ENCODE measurements at places on chromosomes 16 and 17.
A peak's percentile ranks its signal among the peaks of the same experiment; 100 is the strongest.

DNA sequence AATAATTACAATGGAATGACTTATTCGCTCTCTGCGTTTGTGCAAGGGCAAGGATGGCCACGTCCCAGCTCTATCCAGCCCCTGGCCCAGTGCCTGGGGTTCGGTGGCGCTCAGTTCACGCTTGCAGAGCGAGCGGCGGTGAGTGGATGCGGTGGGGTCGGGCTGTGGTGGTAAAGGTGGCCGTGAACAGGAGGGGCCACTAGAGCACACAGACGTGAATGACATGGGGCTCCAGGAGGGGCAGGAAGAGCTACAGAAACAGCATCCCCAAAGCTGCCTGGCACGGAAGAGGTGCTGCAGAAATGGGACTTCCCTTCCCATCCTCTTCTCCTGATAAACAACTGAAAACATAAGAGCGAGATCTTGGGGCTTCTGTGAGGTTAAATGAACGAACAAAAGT is 28.4 kb downstream of the IRF8 start:
- DNase-seq, result no peak

DNA sequence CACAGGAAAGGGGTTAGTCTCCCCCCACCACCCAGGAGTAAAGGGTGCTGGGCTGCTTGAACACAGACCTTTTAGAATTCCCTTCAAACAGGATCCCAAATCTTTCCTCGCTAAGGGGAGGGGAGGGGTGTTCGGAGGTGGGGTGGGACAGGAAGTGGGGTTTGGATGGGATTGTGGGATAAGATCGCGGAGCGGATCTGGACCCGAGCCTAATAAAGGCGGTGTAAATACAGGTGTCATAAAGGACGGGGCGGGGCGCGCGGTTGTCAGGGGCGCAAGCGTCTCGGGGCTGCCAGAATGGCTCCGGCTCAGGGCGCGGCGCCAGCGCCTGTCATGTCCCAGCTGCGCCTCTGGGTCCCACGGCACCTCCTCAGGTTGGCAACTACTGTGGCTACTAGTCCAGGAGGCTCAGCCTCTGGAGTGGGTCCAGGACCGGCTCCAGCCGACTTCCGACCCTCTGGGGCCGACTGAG is 59.8 kb upstream of the FBXO47 start:
- DNase-seq, result no peak

- DNase-seq, result peak; percentile 65
These were observed 21.2 kb upstream of the MON1B start for GRCh38 chr16:77169650-77170236.

DNA sequence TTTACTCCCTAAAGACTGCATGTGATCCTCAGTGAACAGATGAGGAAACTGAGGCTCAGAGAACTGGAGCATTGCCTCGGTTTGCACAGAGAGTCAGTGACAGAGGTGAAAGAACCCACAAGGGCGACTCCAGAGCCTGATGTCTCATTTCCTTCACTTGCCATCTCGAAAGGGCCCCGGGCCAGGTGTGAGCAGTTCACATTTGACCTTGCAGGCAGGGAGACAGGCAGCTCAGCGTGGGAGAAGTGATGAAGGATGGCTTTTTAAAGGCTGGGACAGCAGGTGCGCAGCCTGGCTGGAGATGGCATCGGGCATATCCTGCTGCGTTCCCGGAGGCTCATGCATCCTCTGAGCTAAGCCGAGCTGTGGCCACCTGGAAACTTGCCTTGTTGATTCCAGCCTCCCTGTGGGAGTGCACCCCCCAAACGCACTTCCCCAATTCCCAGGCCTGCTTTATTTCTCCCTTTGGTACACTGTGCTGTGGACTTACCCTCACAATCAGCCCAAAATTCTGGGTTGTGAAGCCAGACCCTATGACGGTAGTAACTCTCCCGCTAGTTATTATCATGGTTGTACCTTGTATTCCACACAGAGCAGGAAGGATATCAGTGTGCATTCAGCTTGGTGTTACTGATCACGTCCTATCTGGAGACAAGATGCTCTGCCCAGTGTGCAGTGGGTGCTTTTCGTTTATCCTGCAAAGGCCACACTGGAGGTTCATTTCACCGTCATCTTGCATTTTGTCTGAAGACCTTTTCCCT is 753.2 kb upstream of the EEF2KMT start:
- no peak for DNase-seq

DNA sequence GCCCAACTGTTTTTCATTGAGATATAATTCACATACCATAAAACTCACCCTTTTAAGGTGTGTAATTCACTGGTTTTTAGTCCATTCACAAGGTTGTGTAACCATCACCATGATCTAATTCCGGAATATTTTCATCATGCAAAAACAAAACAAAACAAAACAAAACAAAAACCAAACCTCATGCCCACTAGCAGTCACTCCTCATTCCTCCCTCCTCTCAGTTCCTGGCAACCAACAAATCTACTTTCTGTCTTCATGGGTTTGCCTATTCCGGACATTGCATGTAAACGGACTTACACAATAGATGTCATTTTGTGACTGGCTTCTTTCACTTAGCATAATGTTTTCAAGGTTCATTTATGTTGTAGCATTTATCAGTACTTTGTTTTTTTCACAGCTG is 4.5 kb upstream of the NOD2 start:
- DNase-seq, result no peak

DNA sequence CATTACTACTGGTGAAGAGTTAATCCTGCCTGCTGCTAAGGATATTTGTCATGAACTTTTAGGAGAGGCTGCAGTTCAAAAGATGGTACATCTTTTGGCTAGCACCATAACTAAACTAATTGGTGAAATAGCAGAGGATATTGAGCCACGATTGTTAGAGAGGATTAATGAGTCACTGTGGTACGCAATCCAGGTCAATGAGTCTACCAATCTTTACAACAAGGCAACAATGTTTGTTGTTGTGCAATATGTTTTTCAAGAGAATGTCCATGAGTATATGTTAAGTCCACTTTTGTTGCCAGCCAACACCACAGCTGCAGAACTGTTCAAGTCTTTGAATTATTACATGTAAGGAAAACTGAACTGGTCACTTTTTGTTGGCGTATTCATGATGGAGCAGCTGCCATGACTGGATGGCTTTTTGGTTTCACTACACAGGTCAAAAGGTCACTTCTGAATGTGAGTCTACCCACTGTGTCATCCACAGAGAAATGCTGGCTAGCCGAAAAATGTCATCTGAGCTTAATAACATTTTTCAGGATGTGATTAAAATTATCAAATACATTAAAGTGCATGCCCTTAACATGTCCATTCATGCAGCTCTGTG is 402.6 kb upstream of the KIF2B start:
- no peak for DNase-seq

DNA sequence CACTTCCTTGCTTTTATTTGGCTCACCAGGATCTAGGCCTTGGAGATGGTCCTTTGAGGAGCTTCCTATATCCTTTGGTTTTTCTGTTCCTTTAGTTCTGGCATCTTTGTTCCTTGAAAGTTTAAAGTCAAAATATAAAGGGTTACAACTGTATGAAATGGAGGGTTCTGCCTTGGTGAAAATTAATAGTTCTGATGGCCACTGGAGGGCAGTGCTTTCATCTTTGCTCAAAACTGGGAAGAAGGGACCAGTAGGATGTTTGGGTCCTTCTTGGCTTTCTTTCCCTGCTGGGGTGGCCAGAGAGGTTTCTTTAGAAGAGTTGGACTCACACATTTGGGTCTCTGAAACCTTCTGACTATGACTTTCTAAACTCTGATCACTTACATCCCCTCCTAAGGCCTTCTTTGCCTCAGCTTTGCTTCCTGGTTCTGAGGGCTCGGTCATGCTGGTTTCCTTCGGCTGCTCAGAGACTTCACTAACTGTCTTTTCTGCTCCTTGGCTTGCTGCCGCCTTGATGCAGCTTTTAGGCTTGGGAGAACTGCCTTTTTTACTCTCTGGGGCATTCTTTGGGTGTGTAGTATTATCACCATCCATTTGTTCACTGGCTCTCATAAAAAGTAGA is 10.9 kb upstream of the ITGA2B start:
- no peak for DNase-seq

- DNase-seq, result peak; percentile 82
These were observed at the start of gene CEP112 for GRCh38 chr17:66191593-66192377. CEP112 (minus strand) TSS chr17:66192133.

DNA sequence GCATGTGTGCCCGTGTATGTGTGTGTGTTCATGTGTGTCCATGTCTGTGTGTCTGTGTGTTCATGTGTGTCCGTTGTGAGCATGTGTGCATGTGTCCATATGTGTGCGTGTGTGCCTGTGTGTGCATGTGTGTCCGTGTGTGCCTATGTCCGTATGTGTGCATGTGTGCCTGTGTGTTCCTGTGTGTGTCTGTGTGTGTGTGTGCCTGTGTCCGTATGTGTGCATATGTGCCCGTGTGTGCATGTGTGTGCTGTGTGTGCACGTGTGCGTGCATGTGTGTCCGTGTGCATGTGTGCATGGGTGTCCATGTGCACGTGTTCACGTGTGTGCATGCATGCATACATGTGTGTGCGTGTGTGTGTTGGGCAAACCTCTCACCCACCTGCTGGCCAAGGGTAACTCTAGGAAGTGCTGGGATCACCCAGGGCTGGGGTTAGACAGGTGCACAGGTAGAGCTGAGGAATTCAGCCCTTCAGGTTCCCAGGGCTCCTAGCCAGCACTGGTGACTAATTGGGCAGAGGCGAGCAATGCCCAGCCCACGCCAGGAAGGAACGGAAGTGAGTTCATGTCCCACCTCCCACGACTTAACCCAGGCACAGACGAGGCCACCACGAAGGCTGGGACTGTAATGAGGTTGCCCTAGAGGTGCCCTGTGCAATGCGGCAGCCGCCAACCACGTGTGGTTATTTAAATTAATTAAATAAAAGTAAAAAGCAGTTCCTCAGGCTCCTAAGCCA is 8.2 kb upstream of the CSNK1D start:
- peak; percentile 77 for DNase-seq

- no peak for DNase-seq
These were observed 215.3 kb downstream of the PMP22 start for GRCh38 chr17:15049795-15050160.

GRCh38 chr16:70529051-70529777 is 5.6 kb downstream of the SF3B3 start:
- no peak for DNase-seq

DNA sequence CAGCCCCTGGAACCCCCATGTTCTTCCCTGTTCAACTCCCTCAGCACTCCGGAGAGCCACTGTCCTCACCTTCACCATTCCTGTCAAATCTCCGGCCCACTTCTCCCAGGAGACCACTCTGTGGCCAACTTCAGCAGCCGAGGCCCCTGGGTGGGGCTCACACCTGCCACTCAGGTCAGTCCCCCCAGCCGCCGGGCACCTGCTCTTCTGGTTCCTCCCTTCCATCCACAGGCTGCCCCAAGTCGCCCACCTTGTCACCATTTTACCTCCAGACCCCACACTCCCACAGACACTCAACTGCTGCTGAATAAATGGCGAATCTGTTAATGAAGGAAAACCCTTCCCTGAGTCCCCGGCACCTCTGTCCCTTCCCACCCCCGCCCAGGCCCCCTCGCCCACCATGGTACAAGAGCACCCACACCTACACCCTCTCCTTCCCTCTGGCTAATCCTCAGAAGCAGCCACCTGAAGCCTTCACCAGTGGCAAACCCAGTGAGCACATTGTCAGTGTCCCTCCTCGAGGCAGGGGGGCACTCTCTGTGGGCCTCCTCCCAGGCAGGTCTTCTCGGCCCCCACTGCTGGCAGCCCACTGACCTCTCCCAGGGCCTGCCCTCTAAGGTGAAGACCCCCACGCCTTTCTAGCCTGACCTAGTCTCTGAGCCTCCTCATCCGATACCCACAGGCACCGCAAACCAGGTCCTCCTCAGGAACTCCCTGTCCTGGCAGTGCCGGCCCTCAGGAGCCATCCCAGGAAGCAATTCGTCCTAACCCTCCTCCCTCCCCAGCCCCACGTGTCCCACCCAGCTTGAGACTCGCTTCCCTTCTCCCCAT is 8.2 kb downstream of the CANT1 start:
- no peak for DNase-seq

DNA sequence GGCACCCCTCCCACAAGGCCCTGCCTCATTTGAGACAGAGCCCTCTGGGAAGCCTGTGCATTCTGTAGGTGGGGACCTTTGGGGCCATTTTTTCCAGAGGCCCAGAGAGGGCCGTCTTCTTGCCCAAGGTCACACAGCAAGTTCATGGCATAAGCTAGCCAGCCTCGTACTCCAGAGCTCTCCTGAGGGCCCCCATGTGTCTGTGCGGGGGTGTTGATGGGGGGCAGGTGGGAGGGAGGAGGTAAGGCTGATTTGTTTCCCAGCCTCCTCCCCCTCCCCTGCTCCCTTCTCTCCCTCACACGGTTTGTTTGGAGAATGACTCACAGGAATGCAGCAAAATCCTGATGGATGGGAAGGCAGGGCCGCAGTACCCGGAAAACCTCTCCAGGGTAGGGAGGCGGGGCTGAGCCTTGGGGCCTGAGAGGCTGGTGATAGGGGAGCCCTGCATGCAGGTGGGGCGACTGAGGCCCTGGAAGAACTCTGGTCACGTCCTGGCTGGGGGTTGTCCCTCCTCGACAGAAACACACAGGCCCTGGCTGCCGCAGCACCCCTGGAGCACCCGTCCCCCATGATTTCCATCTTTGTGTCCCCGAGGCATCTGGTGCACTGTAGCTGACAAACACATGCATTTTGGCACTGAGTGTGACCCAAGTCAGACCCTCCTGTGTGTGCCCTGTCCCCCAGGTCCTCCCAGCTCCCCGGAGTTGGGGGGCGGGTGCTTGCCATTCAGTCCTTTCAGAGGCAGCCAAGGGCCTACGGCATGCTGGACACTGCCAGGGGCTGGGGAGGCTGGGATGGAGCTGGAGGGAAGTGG is 29.7 kb downstream of the RAI1 start:
- DNase-seq, result no peak

DNA sequence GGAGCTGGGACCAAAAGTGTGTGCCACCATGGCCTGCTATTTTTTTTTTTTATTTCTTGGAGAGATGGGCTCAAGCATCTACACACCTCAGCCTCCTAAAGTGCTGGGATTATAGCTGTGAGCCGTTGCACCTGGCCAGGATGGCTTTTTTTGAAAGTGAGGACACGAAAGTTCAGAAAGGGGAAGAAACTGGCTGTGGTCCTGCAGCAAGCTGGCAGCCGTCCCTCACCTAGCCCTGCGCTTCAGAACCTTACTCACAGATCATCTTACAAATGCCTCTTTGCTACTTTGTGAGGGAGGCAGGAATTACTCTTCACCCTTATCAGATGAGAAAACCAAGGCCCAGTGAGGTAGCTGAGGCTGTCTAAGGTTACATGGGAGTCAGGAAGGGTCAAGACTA is 4.5 kb upstream of the PPY start:
- DNase-seq, result no peak

- no peak for DNase-seq
These were observed 1.0 kb downstream of the MED1 start for GRCh38 chr17:39450051-39450450.

- no peak for DNase-seq
These were observed 14.7 kb upstream of the FAM83G start for GRCh38 chr17:19019041-19019941.

GRCh38 chr17:29060475-29060874 is 17.5 kb downstream of the PIPOX start:
- no peak for DNase-seq

DNA sequence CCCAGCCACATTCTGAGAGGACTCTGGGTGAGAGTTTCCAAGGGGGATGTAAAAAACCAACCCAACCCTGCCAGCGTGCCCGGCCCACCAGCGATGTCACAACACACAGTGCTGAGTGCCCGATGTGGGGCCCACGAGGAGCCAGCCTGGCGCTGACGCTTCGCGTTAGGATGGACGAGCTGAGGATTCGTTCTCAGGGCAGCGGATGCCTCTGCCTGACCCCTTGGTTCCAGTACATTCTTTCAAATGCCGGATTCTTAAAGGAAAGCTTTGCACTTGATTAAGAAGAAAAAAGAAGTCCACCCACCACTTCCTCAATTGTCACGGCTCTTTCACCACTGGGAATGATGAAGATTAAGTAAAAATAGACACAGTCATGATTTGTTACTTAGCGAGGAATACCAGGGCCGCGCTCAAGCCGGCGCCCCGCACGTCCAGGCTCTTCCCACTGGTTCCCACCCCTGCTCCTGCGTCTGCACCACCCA is 79.4 kb downstream of the IRF8 start:
- DNase-seq, result no peak
